ENCODE measurements at places on chromosomes 6 and 20. TPM values are rescaled to one million over a fixed set of nuclear protein-coding genes. Genes with fewer than 3 reads are reported as not detected.
A peak's percentile ranks its signal among the peaks of the same experiment; 100 is the strongest.

GRCh38 chr20:49290608-49291191 lies 12.8 kb upstream of the ZNFX1 start:
- no peak for DNase-seq

DNA sequence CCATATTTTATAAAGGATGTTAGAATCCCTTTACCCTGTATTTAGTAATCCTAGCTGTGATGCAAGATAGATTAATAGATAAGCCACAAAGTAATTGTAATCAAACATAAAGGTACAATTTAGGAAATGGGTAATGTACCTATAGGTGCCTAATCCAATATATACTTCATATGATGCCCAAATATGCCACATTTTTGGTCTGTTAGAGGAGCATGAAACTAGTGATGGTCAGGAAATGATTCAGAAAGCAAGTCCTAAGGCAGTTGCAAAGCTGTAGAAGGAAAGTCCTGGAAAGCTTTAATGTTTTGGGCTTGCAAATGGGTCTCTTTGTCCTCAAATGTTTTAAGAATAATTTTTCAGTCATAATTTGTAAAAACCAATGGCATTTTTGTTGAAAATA lies 76.6 kb upstream of the PTPRK start:
- peak; percentile 32 for DNase-seq

GRCh38 chr20:59145924-59146779 lies 17.5 kb upstream of the ZNF831 start:
- DNase-seq, result no peak

GRCh38 chr6:170101281-170102035 lies 189.4 kb downstream of the DLL1 start:
- DNase-seq, result no peak

- peak; percentile 22 for DNase-seq
Measured at GRCh38 chr6:142195862-142196541, 48.9 kb downstream of the VTA1 start.

DNA sequence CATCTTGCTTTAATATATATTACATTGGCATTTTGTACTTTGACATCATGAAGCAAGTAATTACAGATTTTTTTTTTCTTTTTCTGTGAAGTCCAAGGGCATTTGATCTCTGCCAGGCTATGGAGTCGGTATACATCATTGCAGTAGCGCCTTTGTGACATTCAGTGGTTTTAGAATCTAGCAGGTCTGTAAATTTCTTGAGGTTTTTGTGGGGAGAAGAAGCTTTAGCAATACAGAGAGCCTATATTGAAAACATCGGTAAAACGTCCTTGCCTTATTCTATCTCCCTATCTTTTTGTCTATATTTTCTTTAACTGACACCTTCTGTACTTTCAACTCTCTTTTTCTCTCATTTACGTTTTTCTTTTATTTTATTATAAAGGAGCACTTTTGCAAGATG lies 47.2 kb downstream of the DUSP22 start:
- no peak for DNase-seq

- no peak for DNase-seq
Measured at GRCh38 chr6:38220069-38220723, 400.7 kb downstream of the ZFAND3 start.

WASF1 gene
- total RNA-seq, result 25.2 TPM
